ENCODE measurements at places on chromosomes 7 and 10.

- no peaks in the 10 kb centered on the region for H3K27me3 ChIP-seq
- no peak overlapping the region for H3K27ac ChIP-seq
Observed at GRCh38 chr7:112481121-112481736, 438 bp downstream of the LSMEM1 start.

DNA sequence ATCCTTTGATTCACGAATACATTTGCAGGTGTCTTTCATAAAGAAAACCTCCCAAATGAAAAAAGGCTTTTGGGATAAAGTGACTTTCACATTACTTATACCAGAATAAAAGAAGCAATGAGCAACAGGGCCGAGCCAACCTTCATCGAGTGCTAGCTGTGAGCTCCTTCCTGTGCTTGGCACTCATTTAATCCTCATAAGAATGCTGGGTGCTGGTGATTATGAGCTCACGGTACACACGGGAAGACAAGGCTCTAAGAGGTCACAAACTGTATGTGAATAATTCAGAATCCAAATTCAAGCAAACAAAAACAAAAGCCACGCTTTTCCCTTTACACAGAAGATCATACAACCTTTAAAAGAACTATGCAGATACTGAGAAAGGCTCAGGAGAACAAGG is 156.2 kb downstream of the COBL start:
- no peak for DNase-seq
- no peaks in the 10 kb centered on the region for H3K27me3 ChIP-seq
- H3K27ac ChIP-seq = no peak overlapping the region
- no peaks in the 10 kb centered on the region for H3K36me3 ChIP-seq

GRCh38 chr10:23316406-23316805 is 28.2 kb downstream of the C10orf67 start:
- no peak overlapping the region for H3K27ac ChIP-seq
- H3K4me1 ChIP-seq = no peaks in the 10 kb centered on the region
- H3K4me3 ChIP-seq = no peak overlapping the region

- H3K4me1 ChIP-seq = peaks cover 22% of the 10 kb centered on the region
- no peak overlapping the region for H3K4me3 ChIP-seq
- H3K36me3 ChIP-seq = no peaks in the 10 kb centered on the region
- no peaks in the 10 kb centered on the region for H3K27me3 ChIP-seq
Observed at GRCh38 chr10:63083904-63084689, 49.0 kb upstream of the NRBF2 start.

- peak; percentile 28 for DNase-seq
- H3K27me3 ChIP-seq = no peaks in the 10 kb centered on the region
- H3K36me3 ChIP-seq = peaks cover 13% of the 10 kb centered on the region
- no peak overlapping the region for H3K4me3 ChIP-seq
Observed at GRCh38 chr7:2760098-2760889, 72.3 kb downstream of the AMZ1 start.

DNA sequence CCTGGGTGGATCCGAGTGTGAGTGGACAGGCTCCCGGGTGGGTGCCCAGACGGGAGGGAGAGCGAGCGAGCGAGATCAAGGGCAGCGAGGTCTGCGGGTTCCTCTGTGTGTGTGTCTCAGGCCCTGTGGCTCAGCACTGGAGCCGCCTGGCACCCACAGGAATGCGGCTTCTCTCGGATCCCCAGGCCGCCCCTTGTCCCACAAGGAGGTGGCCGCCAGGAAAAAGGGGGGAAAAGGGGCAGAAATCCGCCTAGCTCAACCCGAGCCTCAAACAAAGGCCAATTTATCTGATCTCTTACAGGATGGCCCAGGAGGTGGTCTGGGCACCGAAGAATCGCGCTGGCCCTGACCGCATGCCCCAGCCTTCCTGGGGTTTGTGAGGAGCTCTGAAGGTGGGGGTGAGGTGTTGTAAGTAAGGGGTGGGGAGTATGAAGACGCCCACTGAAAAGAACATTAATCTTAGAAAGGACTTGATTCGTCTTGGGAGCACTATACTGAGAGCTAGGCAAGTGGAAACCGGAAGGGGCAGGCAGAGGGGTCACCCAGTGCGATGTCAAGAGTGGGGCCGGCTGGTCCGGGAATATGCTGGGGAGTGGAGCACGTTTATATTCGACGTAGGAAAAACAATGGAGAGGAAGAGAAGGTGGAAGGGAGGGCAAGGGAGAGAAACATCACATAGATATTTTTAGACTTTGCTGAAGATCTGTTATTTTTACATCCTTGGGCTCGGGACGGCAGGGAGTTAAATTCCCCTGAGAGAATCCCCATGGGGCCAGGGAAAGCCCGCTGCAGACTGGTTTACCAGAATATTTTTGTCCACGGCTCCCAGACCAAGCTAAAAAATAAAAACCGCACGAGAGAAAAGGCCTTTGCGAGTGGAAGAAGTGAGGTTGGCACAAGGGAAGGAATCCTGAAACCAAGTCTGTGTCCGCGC is 7.2 kb downstream of the DLX5 start:
- H3K27ac ChIP-seq = no peak overlapping the region
- peaks cover 99% of the 10 kb centered on the region for H3K27me3 ChIP-seq
- no peaks in the 10 kb centered on the region for H3K36me3 ChIP-seq
- H3K4me1 ChIP-seq = peaks cover 28% of the 10 kb centered on the region
- peak overlapping the region; percentile 74 for H3K4me3 ChIP-seq

GRCh38 chr10:124106241-124106879 is 13.0 kb upstream of the CHST15 start:
- no peak overlapping the region for H3K4me3 ChIP-seq
- no peak overlapping the region for H3K27ac ChIP-seq
- H3K36me3 ChIP-seq = no peaks in the 10 kb centered on the region
- H3K27me3 ChIP-seq = peaks cover 8% of the 10 kb centered on the region
- no peak for DNase-seq

DNA sequence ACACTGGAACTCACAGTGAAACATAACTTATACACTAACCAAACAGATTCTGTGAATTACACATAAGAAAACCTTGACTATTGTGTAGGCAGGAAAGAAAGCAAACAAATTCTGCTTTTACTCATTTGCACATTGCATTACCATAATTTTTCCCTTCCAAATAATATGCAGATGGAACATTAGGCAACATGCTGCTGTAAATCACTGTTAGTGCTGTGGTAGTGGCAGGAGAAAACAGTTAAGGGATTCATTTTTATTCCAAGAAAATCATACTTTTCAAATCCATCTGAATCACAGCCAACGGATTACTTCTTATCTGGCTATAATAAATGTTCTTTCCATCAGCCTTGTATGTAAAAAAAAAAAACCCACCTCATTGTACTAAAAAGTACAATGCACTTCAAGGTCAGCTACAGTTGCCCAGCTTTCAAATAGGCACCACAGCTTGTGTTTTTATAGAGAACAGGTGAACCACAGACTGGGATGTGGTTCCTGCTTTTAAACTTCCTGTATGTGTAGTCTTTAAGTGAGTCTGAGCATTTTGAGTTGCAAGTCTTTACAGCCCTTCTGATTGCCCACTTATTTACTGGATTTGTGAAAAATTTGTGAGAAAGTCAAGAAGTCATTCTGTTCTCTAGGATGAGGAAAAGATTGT is 590.0 kb upstream of the SEMA3D start:
- no peaks in the 10 kb centered on the region for H3K36me3 ChIP-seq
- no peak overlapping the region for H3K27ac ChIP-seq
- peaks cover 8% of the 10 kb centered on the region for H3K4me1 ChIP-seq
- no peaks in the 10 kb centered on the region for H3K27me3 ChIP-seq
- H3K4me3 ChIP-seq = no peak overlapping the region
- no peak for DNase-seq

DNA sequence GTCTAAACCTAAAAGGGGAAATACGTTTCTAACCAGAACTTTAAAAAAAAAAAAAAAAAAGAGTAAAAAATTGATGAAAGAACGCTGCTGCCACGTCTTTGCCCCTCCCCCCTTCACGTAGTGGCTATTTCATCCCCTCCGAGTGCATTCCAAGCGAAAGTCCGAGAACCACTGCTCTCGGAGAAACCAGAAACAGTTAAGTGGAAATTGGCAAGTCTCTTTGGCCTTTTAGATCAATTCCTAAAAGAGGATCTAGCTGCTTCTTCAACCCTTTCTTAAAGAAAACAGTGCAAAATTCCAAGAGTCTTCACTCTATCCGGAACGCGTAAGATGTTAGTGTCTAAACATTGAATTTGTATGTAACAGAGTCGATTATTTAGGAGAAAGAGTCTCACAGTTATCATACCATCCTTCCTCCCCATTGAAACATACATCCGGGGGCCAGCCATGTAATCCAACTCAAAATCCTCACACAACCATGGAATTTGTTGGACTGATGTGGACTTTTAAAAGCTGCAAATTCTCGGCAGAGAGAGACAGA is 1.1 kb downstream of the P4HA1 start:
- DNase-seq = peak; percentile 48
- peaks cover 42% of the 10 kb centered on the region for H3K4me1 ChIP-seq
- peaks cover 3% of the 10 kb centered on the region for H3K36me3 ChIP-seq
- no peaks in the 10 kb centered on the region for H3K27me3 ChIP-seq
- H3K27ac ChIP-seq = peak overlapping the region; percentile 85

DNA sequence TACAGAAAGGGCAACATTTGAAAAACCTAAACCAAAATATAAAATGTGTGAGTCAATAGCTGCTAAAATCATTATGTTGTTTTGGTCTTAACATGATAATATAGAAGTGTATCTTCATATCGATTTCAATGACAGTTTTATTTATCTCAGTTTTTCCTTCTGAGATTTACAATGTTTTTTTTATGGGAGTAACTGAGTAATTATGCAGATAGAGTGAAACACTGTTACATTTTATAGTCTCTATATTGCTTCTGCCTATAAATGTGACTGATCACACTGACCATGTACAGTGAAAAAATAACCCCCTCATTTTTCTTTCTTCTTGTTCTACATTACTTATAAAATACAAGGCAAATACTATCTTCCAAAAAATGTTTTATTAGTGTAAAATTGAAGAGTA is 81.6 kb downstream of the ETV1 start:
- H3K27ac ChIP-seq = no peak overlapping the region
- H3K27me3 ChIP-seq = no peaks in the 10 kb centered on the region

- H3K27me3 ChIP-seq = no peaks in the 10 kb centered on the region
- H3K36me3 ChIP-seq = no peaks in the 10 kb centered on the region
- no peaks in the 10 kb centered on the region for H3K4me1 ChIP-seq
- H3K27ac ChIP-seq = no peak overlapping the region
- no peak overlapping the region for H3K4me3 ChIP-seq
- peak; percentile 69 for DNase-seq
Observed at GRCh38 chr7:35985126-35985754, 167.8 kb upstream of the EEPD1 start.

Measured in neural crest cell (in vitro differentiated cells).